ENCODE measurements at places on chromosomes 13 and 19. TPM values are rescaled to one million over a fixed set of nuclear protein-coding genes. Genes with fewer than 3 reads are reported as not detected.

The RGS9BP gene
- 0.07 TPM for total RNA-seq

GRCh38 chr13:50484472-50485113 lies 358.9 kb downstream of the DLEU7 start:
- no peak for DNase-seq
- no peak overlapping the region for H3K27ac ChIP-seq
- H3K4me3 ChIP-seq = no peak overlapping the region
- H3K36me3 ChIP-seq = no peaks in the 10 kb centered on the region
- peaks cover 2% of the 10 kb centered on the region for H3K27me3 ChIP-seq
- H3K4me1 ChIP-seq = no peaks in the 10 kb centered on the region

GRCh38 chr13:94481941-94482340 lies 2.5 kb upstream of the DCT start:
- H3K36me3 ChIP-seq = no peaks in the 10 kb centered on the region
- H3K27ac ChIP-seq = no peak overlapping the region
- H3K27me3 ChIP-seq = peaks cover 3% of the 10 kb centered on the region
- peaks cover 2% of the 10 kb centered on the region for H3K4me1 ChIP-seq
- no peak for DNase-seq
- no peak overlapping the region for H3K4me3 ChIP-seq

- H3K4me3 ChIP-seq = no peak overlapping the region
- DNase-seq = no peak
- H3K27me3 ChIP-seq = no peaks in the 10 kb centered on the region
- no peaks in the 10 kb centered on the region for H3K36me3 ChIP-seq
- H3K4me1 ChIP-seq = peaks cover 26% of the 10 kb centered on the region
Measured at GRCh38 chr13:30312904-30313303, 5.6 kb upstream of the KATNAL1 start.

- no peak overlapping the region for H3K27ac ChIP-seq
- no peak for DNase-seq
- no peaks in the 10 kb centered on the region for H3K4me1 ChIP-seq
- peaks cover 28% of the 10 kb centered on the region for H3K36me3 ChIP-seq
Measured at GRCh38 chr13:112840472-112841302, 128.3 kb upstream of the MCF2L start.

GRCh38 chr13:43362556-43362955 lies 339.2 kb downstream of the DNAJC15 start:
- no peak overlapping the region for H3K27ac ChIP-seq
- peaks cover 4% of the 10 kb centered on the region for H3K4me1 ChIP-seq
- H3K36me3 ChIP-seq = no peaks in the 10 kb centered on the region
- DNase-seq = no peak
- H3K4me3 ChIP-seq = no peak overlapping the region
